ENCODE measurements at places on chromosomes 6 and 20.

DNA sequence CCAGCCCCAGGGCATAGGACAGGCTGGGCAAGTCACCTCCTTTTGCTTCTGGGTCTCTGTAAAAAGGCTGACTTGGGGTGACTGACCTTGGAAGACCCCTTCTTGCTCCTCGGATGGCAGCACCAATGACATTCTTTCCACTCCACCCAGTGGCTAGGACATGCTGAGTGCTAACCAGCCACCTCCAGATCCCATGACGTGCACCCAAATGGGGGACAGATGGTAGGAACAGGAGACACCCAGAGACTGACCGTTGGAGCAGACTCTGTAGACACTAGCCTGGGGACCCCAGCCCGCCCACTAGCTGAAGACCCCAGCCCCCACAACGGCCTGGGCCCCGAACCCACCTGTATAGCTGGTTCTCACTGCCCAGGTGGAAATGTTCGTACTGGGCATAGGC, 38.3 kb downstream of the ANGPT4 start:
- no peak overlapping the region for H3K4me3 ChIP-seq
- H3K27ac ChIP-seq, result no peak overlapping the region
- DNase-seq, result no peak
- no peaks in the 10 kb centered on the region for H3K27me3 ChIP-seq
- H3K4me1 ChIP-seq, result no peaks in the 10 kb centered on the region
- no peaks in the 10 kb centered on the region for H3K36me3 ChIP-seq

- no peak overlapping the region for H3K4me3 ChIP-seq
- H3K36me3 ChIP-seq, result no peaks in the 10 kb centered on the region
- H3K27me3 ChIP-seq, result no peaks in the 10 kb centered on the region
- H3K27ac ChIP-seq, result no peak overlapping the region
- DNase-seq, result peak; percentile 15
- H3K4me1 ChIP-seq, result no peaks in the 10 kb centered on the region
Observed at GRCh38 chr20:59775687-59776055, 157.8 kb downstream of the SYCP2 start.

DNA sequence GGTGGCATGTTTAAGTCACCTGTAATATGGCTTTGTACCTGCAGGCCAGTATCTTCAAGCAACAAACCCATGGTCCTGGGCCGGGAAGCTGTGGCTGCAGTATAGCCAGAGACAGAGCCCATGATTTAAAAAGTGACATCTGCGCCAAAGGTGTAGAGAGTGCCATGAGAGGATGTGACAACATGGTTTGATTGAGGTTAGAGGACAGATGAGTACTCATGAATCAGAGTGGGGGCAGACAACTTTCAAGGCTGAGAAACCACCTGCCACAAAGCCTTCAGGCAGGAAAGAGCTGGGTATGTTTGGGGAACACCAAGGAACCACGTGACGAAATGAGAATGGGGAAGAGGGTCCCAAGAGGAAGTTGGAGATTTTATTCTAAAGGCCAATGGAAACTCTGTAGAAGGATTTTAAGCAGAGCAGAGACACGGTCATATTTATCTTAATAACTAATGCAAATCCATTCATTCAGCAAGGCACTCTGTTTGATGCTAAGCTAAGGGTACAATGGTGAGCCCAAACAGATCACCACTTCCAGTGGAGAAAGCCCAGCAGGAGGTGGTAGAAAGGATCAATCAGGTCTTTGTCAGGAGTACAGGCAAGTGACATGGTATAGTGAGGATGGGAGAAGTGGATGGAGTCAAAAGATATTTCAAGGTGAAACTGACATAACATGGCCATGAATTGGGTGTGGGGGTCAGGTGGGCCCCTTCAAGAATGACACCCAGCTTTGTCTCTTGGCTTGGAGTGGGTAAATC, 3.4 kb upstream of the MICAL1 start:
- no peak overlapping the region for H3K27ac ChIP-seq
- no peaks in the 10 kb centered on the region for H3K27me3 ChIP-seq
- peaks cover 33% of the 10 kb centered on the region for H3K4me1 ChIP-seq

DNA sequence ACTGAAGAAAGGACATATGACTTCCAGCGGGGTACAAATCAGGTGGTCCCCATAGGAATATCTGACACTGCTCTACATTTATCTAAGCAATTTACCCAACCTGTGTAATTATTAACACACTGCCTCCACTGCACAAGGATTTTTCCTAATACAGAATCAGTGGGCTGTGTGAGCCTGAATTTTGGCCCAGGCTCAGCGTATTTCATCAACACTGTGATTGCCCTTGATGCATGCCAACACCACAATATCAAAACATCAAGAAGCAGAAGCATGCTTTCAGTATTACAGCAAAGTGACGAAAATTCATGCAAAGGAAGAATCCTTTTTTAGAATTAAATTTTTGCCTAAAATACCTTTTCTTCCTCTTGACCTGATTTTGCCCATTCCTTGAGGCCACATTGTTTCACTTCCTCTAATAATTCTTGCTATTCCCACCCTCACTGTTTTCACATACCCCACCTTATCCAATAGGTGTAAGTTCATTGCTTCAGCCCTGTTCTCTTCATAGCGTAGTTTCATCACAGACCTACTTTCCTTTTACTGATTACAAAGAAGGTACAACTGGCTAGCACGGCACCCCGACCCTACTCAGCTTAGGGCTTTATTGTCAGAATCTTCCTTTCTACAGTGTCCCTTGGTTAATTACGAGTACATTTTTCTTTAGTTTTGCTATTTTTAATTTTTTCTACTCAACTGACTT, 83.7 kb upstream of the PTCHD4 start:
- no peak overlapping the region for H3K4me3 ChIP-seq
- H3K27me3 ChIP-seq, result no peaks in the 10 kb centered on the region
- no peak overlapping the region for H3K27ac ChIP-seq
- DNase-seq, result peak; percentile 66
- H3K4me1 ChIP-seq, result no peaks in the 10 kb centered on the region

- no peaks in the 10 kb centered on the region for H3K4me1 ChIP-seq
- no peak overlapping the region for H3K27ac ChIP-seq
- no peak overlapping the region for H3K4me3 ChIP-seq
Observed at GRCh38 chr6:90230548-90231215, 66.0 kb downstream of the BACH2 start.

- H3K4me3 ChIP-seq, result no peak overlapping the region
- no peak for DNase-seq
- no peaks in the 10 kb centered on the region for H3K4me1 ChIP-seq
- H3K36me3 ChIP-seq, result no peaks in the 10 kb centered on the region
- no peak overlapping the region for H3K27ac ChIP-seq
Observed at GRCh38 chr6:118867181-118867580, 26.8 kb upstream of the ASF1A start.

DNA sequence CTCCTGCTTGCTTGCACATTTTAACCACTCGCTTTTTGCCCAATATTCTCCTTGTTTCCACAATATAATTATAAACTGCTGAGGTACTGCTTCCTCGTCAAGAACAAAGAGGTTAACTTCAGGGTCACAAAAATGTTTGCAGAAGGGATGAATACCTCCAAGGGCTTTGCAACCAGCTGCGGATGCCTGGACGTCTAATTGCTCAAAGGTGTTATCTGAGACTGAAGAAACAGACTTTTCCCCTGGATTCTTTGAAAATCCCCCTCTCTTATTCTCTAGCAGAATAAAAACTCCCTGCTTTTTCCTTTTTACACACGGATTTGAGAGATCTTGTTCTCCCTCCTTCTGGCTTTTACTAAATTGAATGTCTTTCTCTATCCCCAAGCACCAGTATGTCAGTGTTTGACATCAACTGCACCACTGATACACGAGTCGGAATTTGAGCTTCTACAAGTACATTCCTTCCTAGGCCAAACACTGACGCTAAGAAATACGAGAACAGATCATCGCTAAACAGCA, 336 bp upstream of the SMPDL3A start:
- H3K4me3 ChIP-seq, result peak overlapping the region; percentile 9
- no peak for DNase-seq
- peaks cover 9% of the 10 kb centered on the region for H3K4me1 ChIP-seq
- no peaks in the 10 kb centered on the region for H3K27me3 ChIP-seq
- peak overlapping the region; percentile 98 for H3K27ac ChIP-seq
- no peaks in the 10 kb centered on the region for H3K36me3 ChIP-seq

DNA sequence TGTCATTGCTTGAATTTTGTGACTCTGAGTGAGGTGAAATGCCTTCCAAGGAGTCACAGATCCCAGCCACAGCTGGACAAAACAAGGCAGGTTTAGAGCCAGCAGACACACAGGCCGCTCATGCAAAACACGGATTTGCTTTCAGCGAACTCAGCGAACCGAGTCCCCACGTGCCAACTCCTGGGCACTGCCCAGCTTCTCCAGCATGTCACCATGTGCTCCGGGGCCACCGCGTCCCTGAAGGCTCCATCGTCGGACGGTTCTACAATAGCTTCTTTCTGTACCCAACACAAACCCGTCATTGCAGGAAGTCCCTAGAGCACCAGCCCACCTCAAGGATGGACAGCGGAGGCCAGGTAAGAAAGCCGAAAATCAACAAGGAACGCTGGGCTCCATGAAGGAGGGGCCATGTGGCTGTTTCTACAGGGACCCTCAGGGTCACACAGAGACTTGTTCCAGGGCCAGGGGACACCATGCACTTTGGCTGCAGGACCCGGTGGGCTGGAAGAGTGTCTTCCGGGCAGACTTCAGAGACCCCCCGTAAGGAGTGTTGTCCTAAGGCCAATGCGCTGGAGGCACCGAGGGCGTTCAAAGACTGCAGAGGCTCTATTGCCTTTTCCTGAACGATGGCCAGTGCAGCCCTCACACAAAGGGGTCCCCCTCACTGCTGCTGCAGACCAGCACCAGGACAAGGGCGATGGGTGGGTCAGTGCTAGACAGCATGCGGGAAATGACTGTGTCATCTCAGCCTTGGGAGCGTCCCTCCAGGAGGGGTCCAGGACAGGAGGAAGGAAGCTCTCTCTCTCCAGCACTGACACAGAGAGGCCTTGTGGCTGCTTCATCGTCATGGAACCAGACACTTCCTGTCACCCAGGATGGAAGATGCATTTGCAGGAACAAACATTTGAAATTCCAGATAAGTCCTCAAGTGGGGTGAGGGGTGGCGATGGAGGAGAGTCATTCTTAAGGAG, 19.8 kb downstream of the DACT2 start:
- H3K27me3 ChIP-seq, result no peaks in the 10 kb centered on the region
- H3K27ac ChIP-seq, result no peak overlapping the region
- DNase-seq, result no peak
- H3K4me3 ChIP-seq, result no peak overlapping the region

GRCh38 chr6:96783307-96783706, 54.0 kb downstream of the GPR63 start:
- no peaks in the 10 kb centered on the region for H3K27me3 ChIP-seq
- no peaks in the 10 kb centered on the region for H3K4me1 ChIP-seq
- H3K36me3 ChIP-seq, result no peaks in the 10 kb centered on the region
- H3K4me3 ChIP-seq, result no peak overlapping the region
- no peak for DNase-seq

- DNase-seq, result peak; percentile 70
- H3K27ac ChIP-seq, result peak within 1 kb of the TSS; percentile 38
- H3K27me3 ChIP-seq, result peaks cover 17% of the 10 kb centered on the region
- peaks cover 24% of the 10 kb centered on the region for H3K4me1 ChIP-seq
- H3K36me3 ChIP-seq, result no peaks in the 10 kb centered on the region
- no peak within 1 kb of the TSS for H3K4me3 ChIP-seq
Observed at GRCh38 chr20:23049201-23050075, at the start of gene THBD. Gene THBD (minus strand): TSS chr20:23049672. CDS start chr20:23049504, 168 bp downstream.

DNA sequence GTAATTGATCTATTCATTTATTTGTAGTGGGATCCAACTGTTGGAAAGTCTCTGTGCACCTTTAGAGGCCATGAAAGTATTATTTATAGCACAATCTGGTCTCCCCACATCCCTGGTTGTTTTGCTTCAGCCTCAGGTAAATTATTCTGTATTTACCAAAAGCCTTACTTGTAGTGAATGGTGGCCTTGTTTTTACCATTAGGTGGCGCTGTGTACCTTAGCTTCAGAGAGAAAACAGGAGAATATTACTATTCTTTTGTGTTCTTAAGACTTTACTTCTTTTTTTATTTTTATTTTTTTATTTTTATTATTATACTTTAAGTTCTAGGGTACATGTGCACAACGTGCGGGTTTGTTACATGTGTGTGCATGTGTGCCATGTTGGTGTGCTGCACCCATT, 23.7 kb downstream of the PEX7 start:
- H3K4me1 ChIP-seq, result no peaks in the 10 kb centered on the region
- H3K27me3 ChIP-seq, result no peaks in the 10 kb centered on the region
- no peak overlapping the region for H3K27ac ChIP-seq
- H3K4me3 ChIP-seq, result no peak overlapping the region
- no peaks in the 10 kb centered on the region for H3K36me3 ChIP-seq

- DNase-seq, result no peak
- peaks cover 16% of the 10 kb centered on the region for H3K4me1 ChIP-seq
- no peaks in the 10 kb centered on the region for H3K27me3 ChIP-seq
- H3K27ac ChIP-seq, result no peak overlapping the region
- no peaks in the 10 kb centered on the region for H3K36me3 ChIP-seq
Observed at GRCh38 chr6:53526000-53526399, 18.9 kb downstream of the GCLC start.

DNA sequence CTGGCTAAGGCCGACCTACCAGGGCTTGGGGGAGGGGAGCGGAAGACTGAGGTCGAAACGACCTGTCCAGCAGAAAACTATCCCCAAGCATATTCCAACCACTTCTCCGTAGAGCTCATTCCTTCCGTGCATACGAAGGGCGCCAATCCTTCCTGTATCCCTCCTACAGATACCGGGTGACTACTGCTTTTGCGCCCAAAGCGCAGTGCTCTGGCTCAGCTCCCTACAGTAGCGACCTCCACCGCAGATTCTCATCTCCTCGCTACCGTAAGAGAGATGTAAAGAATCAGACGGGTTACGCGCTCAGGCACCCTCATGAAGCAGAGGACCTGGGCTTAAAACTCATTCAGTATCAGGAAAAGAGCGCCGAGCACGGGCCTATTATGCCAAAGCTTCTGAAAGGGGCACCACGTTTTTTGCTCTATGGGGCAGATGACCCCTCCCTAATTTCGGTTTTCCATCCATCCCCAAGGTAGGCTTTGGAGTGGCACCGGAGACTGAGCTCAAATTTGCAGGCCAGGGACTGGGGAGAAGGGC, 563 bp upstream of the NNAT start:
- H3K36me3 ChIP-seq, result peaks cover 17% of the 10 kb centered on the region
- no peaks in the 10 kb centered on the region for H3K4me1 ChIP-seq
- H3K4me3 ChIP-seq, result no peak overlapping the region
- DNase-seq, result no peak
- H3K27me3 ChIP-seq, result no peaks in the 10 kb centered on the region

GRCh38 chr6:55636406-55637102, 57.6 kb upstream of the HMGCLL1 start:
- no peak for DNase-seq
- H3K4me1 ChIP-seq, result no peaks in the 10 kb centered on the region
- H3K4me3 ChIP-seq, result no peak overlapping the region
- no peaks in the 10 kb centered on the region for H3K36me3 ChIP-seq
- H3K27ac ChIP-seq, result no peak overlapping the region

DNA sequence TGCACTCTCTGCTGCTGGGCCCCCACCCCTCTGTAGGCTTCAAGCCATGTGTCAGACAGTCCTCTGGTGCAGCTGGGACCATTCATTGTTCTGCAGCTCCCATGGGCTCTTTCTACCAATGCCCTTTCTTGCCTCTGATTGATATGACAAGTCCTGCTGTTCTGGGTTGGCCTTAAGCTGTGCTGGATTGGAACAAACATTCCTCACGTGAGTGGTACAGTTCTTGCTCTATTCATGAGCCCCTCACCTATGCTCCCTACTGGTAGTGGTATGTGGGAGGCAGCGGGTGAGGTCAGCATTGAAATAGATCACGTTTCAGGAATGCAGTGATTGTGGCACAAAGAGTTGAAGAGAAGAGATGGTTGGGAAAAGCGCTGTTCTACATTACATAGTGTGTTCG, 48.8 kb upstream of the RALY start:
- H3K4me3 ChIP-seq, result no peak overlapping the region
- no peaks in the 10 kb centered on the region for H3K4me1 ChIP-seq
- no peak for DNase-seq
- no peaks in the 10 kb centered on the region for H3K27me3 ChIP-seq
- no peak overlapping the region for H3K27ac ChIP-seq
